ENCODE measurements at places on chromosomes 2 and 18.

DNA sequence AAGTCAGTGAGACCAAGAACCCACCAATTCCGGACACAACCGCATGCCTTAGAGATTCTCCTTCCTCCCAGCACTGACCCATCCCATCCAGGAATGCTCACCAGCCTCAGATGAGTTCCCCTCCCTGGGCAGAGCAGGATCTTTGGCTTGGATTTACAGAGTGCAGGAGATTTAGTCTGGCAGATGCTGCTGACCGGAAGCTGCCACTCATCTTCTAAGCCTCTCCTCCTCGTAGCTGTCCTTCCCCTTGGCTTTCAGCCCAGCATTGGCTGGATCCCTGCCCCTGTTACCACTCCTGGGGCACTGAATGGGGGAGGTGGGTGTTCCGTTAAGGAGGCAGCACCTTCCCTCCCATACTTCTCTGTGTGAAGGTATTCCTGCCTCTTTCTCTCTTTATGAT is 53.2 kb downstream of the VWA3B start:
- no peak for DNase-seq

- DNase-seq = no peak
These were observed 868 bp downstream of the HSBP1L1 start for GRCh38 chr18:79965119-79965902.

GRCh38 chr18:61722247-61722646 is 170.6 kb downstream of the RNF152 start:
- DNase-seq = no peak

DNA sequence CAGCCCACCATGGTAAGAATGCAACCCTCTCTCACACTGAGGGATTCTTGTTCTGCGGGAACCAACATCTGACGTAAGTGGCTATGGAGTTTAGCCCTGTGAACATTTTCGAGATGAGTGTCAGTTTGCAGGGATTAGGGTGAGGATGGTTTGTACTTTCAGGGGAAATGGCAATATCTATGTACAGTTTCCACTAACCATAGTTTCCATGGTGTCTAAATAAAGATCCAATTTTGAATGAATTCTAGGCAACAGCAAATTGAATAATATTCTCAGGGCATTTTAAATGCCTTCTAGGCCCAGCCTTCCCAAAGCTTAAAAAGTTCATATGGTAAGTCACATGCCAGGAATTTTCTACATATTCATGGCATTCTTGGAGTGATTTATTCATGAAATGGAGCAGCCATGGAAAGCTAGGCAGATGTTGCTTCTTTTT is 105.4 kb upstream of the MMADHC start:
- DNase-seq = no peak

DNA sequence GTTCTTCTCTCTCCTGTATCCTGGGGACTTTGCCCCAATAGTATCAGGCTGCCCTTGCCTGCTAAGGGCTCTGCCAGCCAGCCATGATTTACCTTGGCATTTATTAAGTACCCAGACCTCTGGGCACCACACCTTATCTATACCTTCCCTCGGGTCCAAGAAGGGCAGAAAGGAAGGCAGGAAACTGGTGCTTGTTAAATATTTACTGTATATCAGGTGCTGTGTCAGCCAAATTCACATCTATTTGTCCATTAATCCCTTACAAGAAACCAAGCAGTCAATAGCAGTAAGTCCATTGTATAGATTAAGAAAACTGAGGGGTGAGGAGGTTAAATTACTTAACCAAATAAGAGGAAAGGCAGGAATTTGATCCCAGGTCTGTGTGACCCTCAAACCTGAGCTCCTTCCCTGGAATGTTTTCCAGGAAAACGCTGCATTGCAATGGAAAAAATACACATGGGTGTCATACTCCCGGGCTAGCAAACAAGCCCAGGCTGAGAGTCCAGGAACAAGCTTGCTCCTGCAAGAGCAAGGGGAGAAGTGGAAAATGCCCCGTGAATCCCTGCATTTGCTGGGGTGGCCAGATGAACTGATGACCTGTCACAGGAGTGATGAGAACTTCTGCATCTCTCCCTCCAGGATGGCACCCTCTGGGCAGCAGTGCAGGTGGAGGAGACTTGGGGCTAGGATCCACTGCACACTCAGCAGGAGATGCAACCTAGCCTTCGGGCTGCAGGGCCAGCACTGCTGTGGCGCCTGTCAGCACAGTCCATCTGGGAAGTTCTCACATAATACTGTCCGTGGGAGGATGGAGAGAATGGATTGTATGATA is 30.4 kb downstream of the CIB4 start:
- no peak for DNase-seq

DNA sequence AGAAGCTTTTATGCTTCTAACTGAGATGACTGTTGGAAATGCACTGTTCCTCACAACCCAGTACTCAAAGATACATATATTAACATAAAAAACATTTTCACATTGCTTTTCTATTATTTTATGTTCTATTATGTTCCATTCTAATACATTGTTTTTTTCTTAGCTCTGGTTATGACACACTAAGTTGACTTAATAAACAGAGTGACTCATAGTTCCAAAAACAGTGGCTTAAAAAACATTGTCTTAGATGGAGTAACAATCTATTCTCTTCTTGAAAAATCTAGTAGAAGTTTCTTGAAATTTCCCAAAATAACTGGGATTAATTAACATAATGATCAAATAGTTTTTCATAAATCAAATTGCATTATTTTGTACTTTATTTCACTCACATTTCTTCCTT is 328.2 kb upstream of the LRATD1 start:
- no peak for DNase-seq

DNA sequence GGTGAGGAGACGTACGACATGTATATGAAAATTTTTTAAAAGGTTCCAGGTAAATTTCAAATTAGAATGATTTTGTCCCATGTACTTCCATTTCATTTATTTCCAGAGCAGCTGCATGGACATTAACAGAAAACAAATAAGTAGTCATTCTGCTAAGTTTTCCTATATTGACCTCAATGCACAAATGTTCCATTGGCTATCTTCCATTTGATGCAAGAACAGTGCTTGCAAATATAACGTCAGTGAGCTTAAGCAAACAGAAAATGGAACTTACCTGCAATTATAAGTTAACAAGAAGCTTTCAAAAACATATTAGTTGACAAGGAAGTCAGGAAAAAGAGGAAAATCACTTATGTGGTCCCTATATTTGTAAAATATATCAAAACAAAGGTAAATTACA is 16.6 kb downstream of the PAIP2B start:
- DNase-seq = no peak

DNA sequence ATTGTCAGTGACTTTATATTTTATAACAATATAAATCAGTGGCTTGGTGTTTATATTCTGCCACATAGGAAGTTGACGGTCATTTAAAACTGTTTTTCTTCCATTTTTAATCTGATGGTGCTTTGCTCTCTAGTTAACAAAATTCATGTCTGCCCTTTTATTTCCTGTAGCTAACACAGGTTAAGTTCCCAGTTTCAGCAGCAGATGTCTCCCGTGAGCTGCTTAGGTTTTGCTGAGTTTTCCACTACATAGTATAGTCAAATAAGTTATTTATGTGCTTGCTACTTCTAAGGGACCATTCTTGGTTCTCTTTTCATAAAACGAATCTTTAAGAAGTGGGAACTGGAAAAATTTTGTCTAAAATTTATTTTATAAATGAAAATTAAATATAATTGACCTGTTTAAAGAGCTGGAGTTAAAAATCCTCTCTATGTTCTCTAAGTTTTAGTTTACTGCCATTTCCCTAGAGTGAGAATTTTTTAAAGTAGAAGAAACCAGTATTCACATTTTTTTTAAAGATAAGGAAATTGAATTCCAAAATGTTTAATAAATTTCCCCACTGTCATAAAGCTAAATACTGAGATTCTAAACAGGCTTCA is 20.6 kb downstream of the HTR2B start:
- DNase-seq = no peak

DNA sequence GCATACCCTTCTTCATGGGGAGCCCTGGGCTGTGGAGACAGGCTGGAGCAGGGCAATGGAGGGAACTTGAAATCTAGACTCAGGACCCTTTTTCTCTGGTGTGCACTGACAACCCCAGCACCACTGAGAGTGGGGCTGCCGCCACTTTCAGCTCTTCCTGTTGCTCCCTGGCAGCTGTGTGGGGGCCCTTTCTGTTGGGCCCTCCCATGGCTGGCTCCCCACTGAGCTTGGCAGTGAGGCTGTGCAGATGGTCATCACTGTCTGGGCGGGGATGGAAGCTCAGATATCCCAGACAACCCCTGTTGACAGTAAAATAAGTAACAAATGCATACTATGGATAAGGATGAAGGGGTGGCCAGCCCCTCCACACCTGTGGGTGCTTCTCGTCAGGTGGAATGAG is 6.7 kb downstream of the MYO7B start:
- DNase-seq = no peak

DNA sequence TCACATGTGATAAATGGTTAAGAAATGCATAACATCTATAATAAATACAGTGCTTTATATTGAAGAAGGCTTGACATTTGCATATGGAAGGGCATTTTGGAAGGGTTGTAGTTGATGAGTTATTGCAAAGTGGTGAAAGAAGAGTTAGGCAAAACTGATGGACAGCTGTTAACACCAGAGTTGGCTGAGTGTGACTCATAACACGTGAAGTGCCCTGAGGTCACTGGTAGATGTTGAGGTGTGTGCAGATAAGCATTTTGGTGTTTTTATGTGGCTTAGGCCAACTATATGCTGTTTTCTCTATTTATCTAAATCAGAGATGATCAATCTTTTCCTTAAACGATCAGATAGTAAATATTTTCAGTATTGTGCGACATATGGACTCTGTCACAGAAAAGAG is 154.3 kb upstream of the KCNH7 start:
- DNase-seq = no peak

DNA sequence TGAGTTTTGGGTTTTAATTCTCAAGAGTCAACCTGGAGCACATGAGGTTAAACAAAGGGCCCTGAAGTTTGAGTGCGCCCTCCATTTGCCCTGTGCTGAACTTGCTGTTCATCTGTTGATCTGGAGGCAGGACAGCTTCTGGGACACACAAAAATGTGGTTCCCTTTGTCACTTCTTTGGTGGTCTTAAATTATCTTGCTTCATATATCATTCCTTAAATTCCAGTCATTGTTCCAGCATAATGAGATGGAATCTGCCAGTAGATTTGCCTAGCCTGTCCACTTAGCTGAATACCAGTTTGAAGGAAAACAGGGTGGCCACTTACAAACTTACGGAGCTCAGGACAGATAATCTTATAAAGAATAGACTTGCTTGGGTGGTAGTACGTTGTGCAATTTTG is 916 bp downstream of the CETN1 start:
- DNase-seq = no peak

GRCh38 chr18:29840089-29840488 is 1202.5 kb downstream of the DSC3 start:
- no peak for DNase-seq

GRCh38 chr2:189580241-189580651 is 340 bp downstream of the SLC40A1 start:
- no peak for DNase-seq

GRCh38 chr2:36889795-36890194 is 76.5 kb downstream of the STRN start:
- no peak for DNase-seq

GRCh38 chr2:64605991-64606478 is 47.7 kb downstream of the SERTAD2 start:
- no peak for DNase-seq

- no peak for DNase-seq
These were observed 161.3 kb downstream of the CDH2 start for GRCh38 chr18:28015671-28016070.

DNA sequence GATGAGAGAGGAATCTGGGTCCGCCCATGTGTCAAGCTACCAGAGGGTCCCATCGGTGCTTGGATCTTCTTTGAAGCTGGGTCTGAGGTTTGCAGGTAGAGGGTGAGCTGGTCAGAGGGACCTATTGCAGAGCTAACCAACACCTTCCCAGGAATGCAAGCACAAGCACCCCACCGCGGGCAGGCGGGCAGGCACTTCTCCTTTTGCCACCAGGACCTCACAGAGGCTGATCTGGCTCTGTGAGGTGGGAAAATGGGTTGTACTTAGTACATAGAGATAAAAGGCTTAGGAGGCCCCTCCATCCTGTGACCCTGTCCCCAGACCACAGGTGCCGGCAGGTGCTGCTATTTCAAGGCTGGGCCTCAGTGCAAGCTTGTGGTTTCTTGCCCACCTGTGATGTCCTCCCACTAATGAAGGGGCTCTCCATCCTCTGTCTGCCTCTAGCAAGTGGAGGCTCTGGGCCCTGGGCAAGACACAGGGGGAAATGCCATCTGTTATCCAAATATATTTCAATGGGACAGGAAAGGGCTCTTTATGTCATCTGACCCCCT is 31.4 kb upstream of the IL37 start:
- no peak for DNase-seq

GRCh38 chr2:55175254-55176093 is 56.6 kb downstream of the CLHC1 start:
- no peak for DNase-seq

GRCh38 chr2:104434966-104435365 is 418.9 kb upstream of the POU3F3 start:
- DNase-seq = no peak

- no peak for DNase-seq
These were observed 3.9 kb upstream of the SPC25 start for GRCh38 chr2:168894101-168894500.

DNA sequence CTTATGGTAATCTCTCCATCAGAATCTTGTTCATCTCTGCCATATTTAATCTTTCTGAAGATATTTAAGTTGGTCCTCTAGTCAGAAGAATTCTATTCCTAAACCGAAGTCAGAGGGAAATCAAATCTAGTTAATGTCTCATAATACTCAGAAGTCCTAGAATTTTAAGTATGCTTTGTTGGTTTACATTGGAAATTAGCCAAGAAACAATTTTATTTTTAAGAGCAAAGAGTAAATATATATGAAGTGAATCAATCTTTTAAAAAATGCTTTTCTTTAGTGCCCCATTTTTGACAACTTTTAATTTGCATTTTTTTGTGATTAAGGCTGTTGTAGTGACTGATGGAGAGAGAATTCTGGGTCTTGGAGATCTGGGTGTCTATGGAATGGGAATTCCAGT is 38.1 kb downstream of the ME2 start:
- DNase-seq = no peak

- no peak for DNase-seq
These were observed 71.2 kb downstream of the PLB1 start for GRCh38 chr2:28567061-28567471.

DNA sequence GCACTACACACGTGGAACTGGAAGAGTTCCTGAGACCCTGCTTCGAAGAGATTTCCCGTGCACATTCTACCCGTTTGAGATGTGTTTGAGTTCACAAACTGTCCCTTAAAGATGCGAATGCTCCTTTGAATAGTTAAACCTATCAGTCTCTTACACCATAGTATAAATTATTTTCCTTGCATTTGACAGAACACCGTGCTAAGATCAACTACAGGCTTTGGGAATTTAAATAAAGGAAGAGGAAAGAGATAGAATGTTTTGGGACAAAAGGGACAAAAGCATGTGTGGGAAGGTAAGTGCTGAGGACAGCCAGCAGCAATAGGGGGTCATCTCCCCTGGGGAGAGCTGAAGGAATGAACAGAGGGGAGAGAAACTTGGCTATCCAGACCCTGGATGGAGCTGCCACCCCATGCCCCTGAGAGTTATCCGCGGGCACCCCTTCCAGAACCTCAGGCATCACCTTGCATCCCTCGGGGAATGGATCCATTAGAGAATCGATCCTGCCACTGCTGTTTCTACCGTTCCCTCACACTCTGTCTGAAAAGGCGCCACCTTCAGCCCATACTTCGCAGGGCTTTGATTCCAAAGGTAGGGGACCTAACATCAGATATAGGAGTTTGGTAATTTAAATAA is 888 bp upstream of the ADCY3 start:
- no peak for DNase-seq

- no peak for DNase-seq
These were observed 6.5 kb downstream of the PREPL start for GRCh38 chr2:44354761-44355160.

- DNase-seq = no peak
These were observed 1.5 kb downstream of the ARPC2 start for GRCh38 chr2:218218268-218219185.

Data from activated gamma-delta T cell (primary cell).